ENCODE measurements at places on chromosomes 3 and 15. TPM values are rescaled to one million over a fixed set of nuclear protein-coding genes. Genes with fewer than 3 reads are reported as not detected.

Gene PLA2G4E
- 0.67 TPM for total RNA-seq

Gene TTC21A
- total RNA-seq, result 6.1 TPM

Gene TMEM207
- total RNA-seq, result not detected

Gene TICRR
- 14.6 TPM for total RNA-seq

Gene IQCF5
- total RNA-seq, result not detected

Gene ADGRG7
- total RNA-seq, result 13.4 TPM

Gene GRK7
- total RNA-seq, result not detected

Gene CSTA
- not detected for total RNA-seq
